ENCODE measurements at places on chromosomes 2 and 18.

DNA sequence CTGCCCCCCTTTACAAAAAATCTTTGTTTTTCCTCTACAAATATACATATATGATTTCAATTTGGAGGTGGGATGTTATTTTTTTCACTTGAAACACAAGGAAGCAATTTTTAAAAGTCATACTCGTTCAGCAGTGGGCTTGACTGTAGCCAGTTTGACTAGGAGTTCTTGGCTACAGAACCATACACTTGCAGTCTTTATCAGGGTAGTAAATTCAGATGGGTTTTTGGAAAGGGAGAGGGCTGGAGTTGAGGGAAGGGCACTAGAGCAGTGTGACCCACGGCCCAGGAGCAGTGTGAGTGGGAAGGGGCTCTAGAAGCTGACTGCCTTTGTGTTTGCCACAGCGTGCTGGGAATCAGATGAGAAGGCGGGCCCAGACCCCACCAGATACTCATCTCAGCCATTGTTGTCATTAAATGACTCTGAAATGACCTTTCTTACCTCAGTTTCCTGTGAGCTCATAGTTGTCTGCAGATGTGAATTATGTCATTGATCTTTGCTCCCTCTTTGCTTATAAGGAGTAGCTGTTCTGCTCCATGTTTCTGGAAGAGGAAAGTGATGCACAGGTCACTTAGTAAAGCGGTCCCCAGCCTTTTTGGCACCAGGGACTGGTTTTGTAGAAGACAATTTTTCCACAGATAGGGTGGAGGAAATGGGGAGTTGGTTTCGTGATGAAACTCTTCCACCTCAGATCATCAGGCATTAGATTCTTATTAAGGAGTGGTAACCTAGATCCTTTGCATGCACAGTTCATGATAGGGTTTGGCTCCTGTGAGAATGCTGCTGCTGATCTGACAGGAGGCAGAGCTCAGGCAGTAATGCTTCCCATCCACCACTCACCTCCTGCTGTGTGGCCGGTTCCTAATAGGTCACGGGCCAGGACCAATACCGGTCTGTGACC lies 116.8 kb downstream of the SPTBN1 start:
- peak; percentile 67 for DNase-seq

- no peak for DNase-seq
Observed at GRCh38 chr2:207833251-207833751, 63.6 kb upstream of the FZD5 start.

GRCh38 chr18:70634576-70635147 lies 345.8 kb downstream of the SOCS6 start:
- no peak for DNase-seq

GRCh38 chr2:39150102-39150562 lies 29.3 kb upstream of the SOS1 start:
- no peak for DNase-seq

DNA sequence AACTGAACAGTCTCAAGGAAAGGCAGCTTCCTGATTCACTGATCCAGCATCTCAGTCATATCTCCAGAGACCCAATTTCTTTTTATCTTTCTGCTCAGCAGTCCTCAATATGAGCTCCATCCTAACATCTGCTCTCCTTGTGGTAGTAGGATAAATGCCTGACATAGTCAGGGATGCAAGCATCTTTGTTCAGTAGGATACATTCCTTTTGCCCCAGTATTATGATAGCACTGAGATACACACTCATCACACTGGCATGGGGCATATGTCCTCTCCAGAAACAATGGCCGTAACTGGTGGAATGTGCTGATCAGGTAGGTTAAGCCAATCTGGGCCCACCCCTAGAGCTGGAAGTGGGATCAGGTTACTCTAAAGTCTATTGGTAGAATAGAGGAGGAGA lies 207.2 kb downstream of the ETAA1 start:
- no peak for DNase-seq

- peak; percentile 68 for DNase-seq
Observed at GRCh38 chr2:46471-47345, at the start of gene FAM110C. FAM110C (minus strand) TSS chr2:46505; CDS start chr2:46385, 120 bp downstream.

GRCh38 chr2:26034637-26034992 lies 731 bp downstream of the RAB10 start:
- DNase-seq = no peak

GRCh38 chr2:42102024-42102590 lies 54.3 kb downstream of the PKDCC start:
- peak; percentile 93 for DNase-seq

GRCh38 chr2:64857581-64858471 lies 131.4 kb upstream of the SLC1A4 start:
- no peak for DNase-seq

DNA sequence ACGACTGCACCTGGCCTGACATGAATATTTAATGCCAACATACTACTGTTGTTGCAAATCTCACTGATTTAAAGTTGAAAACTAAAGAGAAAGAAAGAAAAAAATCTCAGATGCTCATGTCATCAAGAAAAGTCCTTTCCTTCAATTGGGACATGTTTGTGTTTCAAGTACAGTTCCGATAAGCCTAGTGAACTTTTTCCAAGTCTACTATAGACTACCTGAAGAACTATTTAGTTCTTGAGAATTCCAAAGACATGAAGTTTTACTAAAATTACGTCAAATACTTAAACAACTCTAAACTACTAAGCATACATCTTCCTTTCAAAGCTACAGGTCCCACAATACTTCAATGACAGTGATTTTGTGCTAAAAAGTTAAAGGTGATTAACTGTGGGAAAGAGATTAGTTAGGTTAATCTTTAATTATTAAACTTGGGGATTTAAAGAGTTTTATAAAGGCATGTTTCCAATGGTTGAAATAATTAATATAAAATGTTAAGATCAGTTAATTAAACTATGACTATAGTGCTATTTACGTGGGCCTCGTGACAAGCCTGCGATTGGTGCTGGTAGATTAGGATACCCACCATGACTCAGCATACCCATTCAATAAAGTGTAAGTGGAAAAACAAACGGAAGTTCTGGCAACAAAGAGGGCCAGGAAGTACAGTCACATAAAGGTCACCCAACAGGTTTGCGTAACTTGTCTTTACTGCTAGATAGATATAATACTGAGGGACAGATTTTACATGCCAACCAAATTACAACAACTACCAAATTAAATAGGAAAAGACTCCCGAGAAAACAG lies 55.5 kb downstream of the SEPTIN10 start:
- no peak for DNase-seq

DNA sequence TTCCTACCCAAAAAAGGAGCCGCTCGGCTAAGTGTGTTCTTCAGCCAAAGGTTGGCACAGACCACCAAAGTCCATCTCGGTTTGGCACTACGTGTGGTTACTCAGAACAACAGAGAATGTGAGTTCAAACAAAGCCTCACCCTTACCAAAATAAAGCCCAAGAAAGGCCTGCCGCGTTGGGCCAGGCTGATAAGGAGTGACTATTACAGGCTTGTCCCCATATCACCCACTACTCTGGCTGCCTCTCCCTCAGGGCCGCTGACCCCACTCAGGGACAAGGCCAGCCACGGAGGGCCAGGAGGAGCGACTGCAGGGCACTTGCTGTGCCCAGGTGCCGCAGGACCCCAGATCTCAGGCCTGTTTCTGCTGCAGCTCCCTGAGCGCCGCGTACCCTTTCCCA lies 13.8 kb downstream of the HS1BP3 start:
- DNase-seq = no peak

GRCh38 chr2:168814939-168815907 lies 12.8 kb downstream of the NOSTRIN start:
- DNase-seq = no peak

GRCh38 chr2:140808820-140809219 lies 1322.0 kb downstream of the LRP1B start:
- no peak for DNase-seq

DNA sequence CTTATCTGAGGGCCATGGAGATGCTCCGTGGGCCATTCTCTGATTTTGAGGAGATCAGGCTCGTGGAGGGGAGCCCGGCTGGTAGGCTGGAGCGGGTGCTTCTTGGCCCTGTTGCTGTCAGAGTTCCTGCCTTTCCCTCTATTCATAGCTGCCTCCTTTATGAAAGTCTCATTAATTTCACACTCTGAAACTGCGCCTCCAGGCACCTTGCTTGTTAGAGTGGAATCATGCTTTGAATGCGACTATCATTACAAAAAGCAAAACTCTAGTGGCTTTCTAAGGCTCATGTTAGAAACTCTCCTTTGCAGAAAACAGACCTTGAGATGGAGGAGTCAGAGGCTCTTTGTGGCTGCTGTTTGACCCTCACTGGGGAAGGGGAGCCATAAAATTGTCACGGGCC lies 131.0 kb upstream of the SNTG2 start:
- no peak for DNase-seq

DNA sequence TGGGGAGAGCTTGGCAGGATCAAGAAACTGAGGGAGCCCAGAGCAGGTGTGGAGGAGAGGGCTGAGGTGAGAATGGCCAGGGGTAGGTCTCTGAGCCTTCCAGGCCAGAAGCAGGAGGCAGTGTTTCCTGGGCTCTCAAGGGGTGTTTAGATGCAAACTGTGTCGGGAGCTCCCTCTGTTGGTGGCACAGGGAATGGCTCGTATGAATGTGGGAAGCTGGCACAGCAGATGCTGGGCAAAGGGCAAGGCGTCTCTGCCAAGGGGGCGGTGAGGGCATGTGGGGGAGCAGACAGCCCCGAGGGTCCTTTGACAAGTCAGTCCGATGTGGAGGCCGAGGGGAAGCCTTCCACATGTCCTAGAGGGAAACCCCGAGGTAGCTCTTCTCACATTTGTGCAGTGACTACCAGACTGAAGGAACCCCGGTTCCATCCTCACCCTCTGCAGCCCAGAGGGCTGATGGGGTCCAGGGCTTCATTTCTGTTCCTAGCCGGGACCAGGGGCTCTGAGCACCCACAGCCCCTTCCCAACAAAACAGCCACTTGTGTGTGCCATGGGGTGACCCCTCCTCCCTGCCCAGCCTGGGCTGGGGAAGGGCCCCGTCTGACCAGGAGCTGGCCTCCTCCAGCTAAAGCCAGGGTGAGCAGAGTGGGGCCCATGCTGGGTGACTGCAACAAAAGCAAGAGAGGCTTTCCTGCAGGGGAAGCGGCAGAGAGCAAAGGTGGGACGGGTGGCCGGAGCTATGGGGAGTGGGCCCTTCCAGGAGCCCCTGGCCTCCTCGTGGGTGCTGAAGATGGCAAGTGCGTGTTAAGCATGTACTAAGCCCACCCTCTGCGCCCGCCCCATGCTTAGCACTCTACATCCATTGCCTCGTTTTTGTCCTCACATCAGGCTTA lies 103.4 kb downstream of the SEPTIN10 start:
- DNase-seq = peak; percentile 81

GRCh38 chr2:197059477-197059876 lies 133.0 kb upstream of the PGAP1 start:
- no peak for DNase-seq

DNA sequence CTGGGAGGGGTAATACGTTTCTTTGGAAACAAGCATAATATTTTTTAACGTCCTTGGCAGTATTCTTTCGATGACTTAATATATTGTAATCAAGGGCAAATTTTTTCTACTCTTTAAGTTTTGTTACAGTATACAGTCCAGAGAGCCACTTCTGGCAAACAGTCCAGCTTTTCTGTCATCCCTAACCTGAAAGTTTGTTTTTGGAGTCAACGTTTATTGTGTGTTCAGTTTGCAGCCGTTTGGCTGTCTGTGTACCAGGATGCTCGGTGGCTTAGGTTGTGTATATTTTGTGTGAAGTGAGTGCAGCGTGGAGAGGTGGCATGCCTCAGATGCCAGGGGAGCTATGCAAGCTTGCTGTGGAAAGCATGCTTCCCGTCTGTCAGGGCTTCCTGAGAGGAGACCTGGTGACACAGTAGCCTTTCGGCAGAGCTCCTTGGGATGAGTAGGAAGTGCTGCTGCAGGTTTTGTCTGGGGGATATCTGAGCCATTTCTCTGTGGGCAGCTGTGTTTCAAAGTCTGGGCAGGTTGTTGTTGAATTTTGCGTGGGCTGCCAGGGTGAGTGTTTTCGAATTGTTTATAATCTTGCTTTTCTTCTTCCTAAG lies 14.7 kb downstream of the MAP3K20 start:
- no peak for DNase-seq

DNA sequence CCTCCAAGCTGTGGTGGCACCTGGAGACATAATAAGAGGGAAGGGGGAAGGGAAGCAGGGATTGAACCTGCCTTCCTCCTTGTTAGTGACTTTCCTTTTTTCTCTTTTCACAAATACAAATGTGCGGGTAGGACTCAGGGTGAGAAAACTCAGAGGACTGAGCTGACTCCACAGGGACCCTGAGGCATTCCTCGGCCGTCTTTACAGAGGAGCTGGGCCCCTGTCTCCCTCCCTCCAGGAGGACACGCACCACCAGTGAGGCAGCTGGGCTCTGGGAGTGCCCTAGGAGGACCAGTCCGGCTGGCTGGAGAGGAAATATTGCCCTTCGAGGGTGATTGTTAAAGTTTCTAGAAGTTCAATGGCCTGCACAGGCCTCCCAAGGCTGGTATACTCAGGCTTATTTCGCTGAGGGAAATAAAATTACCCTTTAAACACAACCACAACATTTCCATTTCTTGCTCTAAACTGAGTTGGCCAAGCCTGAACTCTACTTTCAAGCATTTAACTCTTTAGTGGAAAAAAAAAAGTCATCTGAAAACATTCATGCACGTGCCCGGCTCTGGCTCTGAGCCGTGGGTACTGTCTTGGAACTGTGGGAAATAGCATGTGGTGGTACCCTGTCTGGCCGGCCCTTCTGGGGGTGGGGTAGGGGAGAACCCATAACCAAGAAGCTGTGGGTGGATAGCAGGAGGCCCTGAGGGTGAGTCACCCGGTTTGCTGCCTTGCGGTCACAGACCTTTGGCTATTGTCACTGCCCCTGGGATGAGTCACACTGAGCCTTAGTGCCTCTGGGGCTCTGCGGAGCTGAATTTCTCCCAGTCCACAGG lies 116.0 kb downstream of the COPS8 start:
- DNase-seq = no peak

DNA sequence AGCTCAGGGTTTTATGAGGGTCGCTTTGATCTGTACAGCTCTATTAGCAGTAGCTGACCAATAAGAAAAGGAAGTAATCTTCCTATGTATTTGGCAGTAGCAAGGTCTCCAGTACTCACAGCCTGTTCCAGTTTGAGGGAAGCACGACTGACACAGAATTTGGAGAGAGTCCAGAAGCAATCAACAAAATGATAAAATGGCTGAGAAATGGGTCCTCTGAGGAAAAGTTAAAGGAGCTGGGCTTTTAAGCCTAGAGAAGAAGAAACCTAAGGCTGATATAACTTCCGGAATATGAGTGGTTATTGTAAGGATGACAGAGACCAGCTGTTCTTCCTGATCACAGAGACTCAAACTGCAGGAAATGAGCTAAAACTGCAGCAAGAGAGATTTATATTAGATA lies 382.8 kb downstream of the GPD2 start:
- DNase-seq = no peak

- DNase-seq = peak; percentile 53
Observed at GRCh38 chr2:105857076-105857740, 112.5 kb downstream of the NCK2 start.

- no peak for DNase-seq
Observed at GRCh38 chr18:79855147-79855933, 57.6 kb downstream of the KCNG2 start.

- DNase-seq = no peak
Observed at GRCh38 chr18:12408247-12408869, 629 bp downstream of the PRELID3A start.

Data from CD4-positive, alpha-beta T cell treated with Interleukin-17A for 4 hours (primary cell).